ENCODE measurements at places on chromosomes 4 and X. TPM values are rescaled to one million over a fixed set of nuclear protein-coding genes. Genes with fewer than 3 reads are reported as not detected.

CFAP99 gene
- total RNA-seq: not detected

PCDH10 gene
- total RNA-seq: under 0.01 TPM

GBA3 gene
- total RNA-seq: under 0.01 TPM

NSDHL gene
- 24.6 TPM for total RNA-seq

MID1 gene
- total RNA-seq: 3.2 TPM
